ENCODE measurements at places on chromosomes 1 and 21.
A peak's percentile ranks its signal among the peaks of the same experiment; 100 is the strongest.

DNA sequence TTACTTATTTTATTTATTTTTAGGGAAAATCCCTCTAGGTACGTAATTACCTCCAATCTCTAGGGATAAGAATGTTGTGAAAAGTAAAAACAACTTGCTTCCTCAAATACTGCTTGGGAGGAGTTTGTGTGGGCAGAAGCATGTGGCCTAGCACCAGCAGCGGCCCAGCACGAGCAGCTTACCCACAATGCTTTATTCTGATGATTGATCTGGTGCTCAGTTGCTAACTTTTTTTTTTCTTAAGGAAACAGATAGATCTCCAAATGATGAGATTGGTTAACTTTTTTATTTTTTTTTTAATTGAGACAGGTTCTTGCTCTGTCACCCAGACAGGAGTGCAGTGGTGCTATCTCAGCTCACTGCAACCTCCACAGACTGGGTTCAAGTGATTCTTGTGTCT lies 4.2 kb downstream of the CLIC6 start:
- DNase-seq, result no peak

DNA sequence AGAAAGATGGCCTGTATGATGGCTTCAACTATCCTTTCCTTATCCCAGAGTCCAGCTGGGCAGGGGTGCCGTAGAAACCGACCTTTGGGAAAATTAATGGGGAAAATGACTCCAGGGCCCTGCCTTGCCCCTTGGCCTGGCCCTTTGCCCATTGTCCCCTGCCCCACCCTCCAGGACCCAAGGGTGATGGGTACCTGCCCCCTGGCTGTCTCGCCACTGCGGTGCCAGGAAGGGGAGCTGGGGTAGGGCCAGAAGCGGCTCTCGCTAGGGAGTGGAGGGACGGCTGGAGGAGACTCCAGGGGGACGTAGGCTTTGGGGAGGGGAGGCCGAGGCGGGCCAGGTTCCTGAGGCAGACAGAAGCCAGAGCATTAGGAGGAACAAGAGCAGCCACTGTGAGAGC lies 29.1 kb upstream of the GOLT1A start:
- no peak for DNase-seq

DNA sequence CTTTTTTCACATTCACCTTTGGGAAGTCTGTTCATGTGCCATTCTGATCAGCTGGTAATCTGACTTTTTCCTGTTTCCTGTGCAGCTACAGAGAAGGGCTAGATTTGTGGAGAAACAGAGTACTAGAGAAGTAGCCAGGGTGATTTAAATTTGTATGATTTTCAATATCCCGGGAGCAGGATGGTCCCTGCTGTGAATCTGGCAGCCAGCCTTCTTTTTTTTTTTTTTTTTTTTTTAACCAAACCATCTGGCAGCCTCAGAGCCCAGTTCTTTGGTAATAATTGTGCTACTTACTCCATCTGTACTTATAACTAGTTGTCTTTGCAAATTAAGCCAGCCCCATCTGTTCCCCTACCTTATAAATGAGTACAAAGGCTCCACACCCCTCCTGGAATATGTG lies 248.6 kb upstream of the DEPDC1 start:
- no peak for DNase-seq

DNA sequence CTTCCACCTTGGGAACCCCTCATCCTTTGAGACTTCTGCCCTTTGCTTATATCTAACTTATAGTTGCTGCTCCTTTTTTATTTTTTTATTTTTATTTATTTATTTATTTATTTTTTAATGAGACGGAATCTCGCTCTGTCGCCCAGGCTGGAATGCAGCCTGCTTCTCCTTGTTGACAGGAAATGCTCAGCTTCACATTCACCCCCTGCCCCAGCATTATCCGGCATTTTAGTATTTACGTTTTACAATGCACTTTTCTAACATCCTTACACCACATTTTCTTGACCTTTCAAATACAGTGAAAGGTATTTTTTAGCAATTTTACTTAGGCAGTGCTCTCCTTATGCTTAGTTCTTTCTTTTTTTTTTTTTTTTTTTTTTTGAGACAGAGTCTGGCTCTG lies 14.9 kb downstream of the CXADR start:
- no peak for DNase-seq

DNA sequence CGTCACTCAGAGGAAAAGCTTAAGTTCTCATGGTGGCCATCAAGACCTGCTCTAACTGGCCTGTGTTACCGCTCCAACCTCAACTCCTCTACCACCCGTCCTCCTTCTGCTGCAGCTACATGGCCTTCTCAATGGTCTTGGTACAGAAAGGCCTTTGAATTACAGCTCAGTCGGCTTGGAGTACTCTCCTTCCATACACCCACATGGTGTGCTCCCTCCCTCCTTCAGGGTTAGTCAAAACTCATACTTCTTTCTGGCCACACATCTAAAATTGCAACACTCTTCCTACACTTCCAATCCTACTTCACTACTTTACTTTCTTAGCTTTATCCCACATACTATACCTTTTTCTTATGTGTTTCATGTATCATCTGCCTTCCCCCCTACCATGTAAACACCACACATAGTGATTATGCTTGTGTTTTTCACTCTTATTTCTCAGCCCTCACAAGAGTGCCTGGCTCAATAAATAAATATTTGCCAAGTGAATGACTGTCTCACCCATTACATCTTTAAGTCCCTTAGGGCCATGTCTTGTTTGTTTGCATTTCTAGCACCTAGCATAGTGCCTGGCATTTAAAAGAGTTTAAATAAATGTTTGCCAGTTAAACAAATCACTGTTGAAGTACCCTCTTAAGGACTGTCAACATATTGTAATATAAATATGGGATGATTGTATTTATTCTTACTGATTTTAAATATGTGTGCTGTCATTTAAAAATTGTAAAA lies 37.6 kb upstream of the HMCN1 start:
- DNase-seq, result no peak

- no peak for DNase-seq
Observed at GRCh38 chr21:44065428-44065827, 41.8 kb upstream of the PWP2 start.

DNA sequence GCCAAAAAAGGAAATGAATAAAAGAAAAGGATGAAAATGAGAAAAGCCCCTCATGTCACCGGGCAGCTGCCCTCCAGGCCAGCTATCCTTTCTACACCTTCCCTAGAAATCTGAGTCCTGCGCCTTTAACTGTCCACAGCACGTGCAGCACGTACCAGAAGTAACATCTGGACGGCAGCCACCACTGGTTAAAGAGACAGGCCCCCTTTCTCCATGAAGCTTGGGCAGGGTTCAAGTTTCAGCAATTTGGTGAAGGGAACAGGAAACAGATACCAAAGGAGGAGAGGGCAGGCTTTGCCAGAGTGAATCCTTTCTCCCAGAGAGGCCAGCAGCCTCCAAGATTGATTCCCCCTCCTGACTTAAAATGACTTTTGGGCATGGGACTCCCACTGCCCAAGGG lies 3.6 kb upstream of the KIAA2013 start:
- peak; percentile 87 for DNase-seq

DNA sequence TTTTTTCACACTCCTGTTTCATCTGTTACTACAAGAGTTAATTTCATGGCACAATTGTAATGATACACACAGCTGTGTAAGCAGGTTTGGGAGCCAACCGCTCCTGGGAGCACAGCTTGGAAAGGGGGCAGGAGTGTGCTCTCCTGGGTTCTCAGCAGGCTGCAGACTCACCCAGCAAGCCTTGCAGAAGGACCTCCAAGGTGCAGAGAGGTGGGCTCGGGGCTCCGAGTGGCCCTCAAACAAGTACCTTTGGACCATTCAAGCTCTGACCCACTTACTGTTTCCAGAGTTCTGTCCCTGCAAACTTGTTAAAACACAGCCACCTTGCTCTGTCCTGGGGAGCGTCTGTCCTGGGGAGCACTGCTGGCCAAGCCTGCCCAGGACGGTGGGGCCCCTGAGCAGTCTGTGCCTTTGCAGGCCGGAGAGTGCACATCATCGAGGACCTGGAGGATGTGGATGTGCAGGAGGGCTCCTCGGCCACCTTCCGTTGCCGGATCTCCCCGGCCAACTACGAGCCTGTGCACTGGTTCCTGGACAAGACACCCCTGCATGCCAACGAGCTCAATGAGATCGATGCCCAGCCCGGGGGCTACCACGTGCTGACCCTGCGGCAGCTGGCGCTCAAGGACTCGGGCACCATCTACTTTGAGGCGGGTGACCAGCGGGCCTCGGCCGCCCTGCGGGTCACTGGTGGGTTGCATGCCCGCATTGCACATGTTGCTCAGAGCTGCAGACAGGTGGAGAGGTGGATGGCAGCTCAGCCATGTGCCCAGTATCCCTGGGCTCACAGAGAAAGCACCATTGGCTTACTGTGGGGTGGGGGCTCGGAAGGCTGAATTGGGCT lies 78.0 kb downstream of the OBSCN start:
- DNase-seq, result peak; percentile 60

GRCh38 chr1:246907472-246907871 lies 24.3 kb downstream of the AHCTF1 start:
- no peak for DNase-seq

DNA sequence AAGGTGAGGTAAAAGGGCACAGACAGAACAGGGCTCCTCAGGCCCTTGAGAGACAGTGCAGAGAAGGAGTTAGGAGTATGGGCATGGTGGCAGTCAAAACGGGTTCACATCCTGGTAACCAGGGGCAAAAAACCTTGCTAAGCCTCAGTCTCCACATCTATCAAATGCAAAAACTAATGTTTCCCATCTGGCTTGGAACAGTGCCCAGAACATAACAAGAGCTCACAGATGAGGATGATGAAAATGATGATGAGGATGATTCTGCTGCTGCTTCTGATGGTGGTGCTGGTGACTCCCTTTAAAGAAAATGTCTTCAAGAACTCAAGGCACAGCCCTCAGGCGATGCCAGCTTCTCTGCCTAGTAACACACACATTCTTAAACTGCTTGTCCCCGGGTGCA lies 24.1 kb downstream of the HHIPL2 start:
- DNase-seq, result no peak

GRCh38 chr1:64687725-64688327 lies 57.0 kb upstream of the RAVER2 start:
- DNase-seq, result peak; percentile 79

GRCh38 chr1:113388621-113389358 lies 1.5 kb upstream of the MAGI3 start:
- DNase-seq, result no peak

DNA sequence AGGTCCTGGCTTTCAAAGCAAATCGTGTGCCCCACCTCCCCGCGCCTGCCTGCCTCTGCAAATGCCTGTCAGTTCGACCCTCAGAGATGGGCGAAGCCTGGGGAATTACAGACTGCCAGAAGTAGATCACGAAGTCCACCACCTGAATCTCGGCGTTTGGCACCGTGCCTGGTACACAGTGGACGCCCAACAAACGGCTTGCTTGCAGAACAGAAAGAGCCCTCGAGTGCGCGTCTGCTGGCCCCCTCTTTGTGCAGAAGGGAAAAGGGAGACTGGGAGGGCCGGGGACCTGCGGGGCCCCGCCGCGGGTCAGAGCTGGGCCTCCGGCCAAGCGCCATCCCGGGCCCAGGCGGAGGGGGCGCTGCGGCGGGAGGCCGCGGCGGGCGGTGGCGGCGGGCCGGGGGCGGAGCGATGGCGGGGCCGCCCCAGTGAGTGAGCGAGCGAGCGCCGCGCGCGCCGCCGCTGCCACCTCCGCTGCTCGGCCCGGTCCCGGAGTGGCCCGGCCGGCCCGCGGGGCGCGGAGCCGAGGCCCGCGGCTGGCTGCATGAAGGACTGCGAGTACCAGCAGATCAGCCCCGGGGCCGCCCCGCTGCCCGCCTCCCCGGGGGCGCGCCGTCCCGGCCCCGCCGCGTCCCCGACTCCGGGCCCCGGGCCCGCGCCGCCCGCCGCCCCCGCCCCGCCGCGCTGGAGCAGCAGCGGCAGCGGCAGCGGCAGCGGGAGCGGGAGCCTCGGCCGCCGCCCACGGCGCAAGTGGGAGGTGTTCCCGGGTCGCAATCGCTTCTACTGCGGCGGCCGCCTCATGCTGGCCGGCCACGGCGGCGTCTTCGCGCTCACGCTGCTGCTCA lies at the start of gene ZDHHC18:
Gene ZDHHC18, plus strand, starts transcription at position 428 of the 845 bp plus-strand sequence. Its CDS starts 117 bp downstream, at position 545.
- DNase-seq, result peak; percentile 91

DNA sequence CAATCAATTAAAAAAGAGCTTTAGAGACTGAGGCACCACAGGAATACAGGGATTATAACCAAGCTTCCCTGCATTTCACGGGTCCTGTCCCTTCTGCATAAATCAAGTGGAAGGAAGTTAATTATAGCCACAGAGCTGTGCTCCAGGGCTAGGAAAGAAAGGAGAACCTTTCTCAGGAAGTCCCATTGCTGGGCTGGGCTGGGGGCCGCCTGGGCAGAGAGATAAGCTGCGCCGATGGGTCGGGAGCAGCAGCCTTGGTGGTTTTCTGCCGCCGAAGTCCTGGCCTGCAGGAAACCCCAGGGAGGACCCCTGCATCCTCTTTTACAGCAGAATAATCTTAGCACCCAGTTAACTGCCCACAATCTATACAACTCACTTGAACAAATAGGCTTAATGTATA lies 12.6 kb upstream of the CD34 start:
- no peak for DNase-seq

DNA sequence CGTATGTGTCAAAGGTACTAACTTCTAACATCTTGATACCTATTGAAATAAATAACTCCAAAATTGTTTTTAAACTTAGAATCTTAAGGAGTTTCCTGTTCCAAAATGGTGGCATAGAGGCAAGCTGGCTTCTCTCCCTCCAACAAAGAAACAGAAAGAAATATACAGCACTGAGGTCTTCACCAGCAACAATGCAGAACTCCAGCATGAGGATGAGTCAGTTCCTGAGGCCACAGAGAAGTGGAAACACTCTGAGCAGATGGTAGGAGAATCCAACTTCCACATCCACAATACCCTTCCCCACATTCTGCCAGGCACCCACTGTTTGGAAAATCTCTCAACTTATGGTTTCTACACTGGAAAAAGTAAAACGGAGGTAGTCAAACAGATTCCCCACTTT lies 12.2 kb upstream of the PPIH start:
- DNase-seq, result no peak

GRCh38 chr1:25232866-25233784 lies 823 bp upstream of the SYF2 start:
- peak; percentile 89 for DNase-seq

DNA sequence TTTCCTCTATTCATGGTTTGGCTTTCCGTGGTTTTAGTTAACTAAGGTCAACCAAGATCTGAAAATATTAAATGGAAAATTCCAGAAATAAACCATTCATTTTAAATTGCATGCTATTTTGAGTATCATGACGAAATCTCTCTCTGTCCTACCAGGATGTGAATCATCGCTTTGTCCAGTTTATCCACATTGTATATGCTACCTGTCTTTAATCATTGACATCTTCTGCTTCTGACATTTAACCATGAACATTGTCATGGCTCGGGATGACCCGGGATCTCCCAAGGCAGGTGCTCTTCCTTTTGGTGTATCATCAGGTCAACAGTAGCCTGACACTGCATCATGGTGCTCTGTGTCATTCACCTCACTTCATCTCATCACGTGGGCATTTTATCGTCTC lies 125.5 kb upstream of the HNRNPU start:
- DNase-seq, result no peak

DNA sequence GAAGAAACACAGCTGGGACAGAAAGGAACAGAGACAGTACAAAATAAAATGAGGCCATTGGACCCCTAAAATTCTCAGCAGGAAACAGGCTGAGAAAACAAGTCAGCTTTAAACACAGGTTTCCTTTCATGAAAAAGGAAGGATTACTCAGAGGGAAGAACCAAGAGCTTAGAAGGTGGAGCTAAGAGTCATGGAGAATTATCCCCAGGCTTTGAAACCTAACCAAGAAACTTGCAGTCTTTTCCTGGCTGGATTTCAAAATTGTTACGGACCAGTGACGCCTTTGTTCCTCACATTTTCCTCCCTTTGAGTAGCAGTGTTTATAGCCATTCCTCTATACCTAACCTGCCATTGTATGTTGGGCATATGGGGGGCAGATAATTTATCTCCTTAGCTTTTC lies 8.8 kb downstream of the HMGB4 start:
- DNase-seq, result no peak
